Keratinocyte (primary cell): ENCODE measurements at places on chromosomes 5 and 9.

DNA sequence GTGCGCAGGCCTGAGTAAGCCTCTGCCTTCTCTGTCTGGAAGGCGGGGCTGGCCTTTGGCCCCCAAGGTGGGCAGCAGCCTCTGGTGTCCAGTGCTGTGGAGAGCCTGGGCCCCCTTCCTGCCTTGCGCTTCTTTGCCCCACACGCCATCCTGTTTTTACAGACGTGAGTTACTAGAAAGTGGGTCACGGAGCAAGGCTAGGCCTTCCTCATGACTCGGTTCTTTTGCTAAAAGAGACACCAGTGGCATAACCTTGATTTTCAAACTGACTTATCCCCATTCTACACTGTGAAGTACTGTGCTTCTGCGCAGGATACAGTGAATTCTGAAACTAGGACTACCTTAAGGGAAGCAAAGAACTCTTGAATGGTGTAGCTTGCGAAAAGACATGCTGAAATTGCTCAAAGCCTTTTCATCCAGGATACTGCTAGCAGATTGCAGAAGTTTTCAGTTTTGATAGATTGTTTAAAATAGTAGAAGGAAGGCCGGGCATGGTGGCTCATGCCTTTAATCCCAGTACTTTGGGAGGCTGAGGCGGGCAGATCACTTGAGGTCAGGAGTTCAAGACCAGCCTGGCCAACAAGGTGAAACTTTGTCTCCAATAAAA is 7.2 kb downstream of the ROPN1L start:
- H3K27me3 ChIP-seq = no peaks in the 10 kb centered on the region

GRCh38 chr9:122287214-122287720 is 22.6 kb downstream of the MRRF start:
- no peaks in the 10 kb centered on the region for H3K4me1 ChIP-seq
- H3K36me3 ChIP-seq = peaks cover 33% of the 10 kb centered on the region
- H3K4me3 ChIP-seq = no peak overlapping the region
- DNase-seq = no peak
- no peaks in the 10 kb centered on the region for H3K27me3 ChIP-seq

DNA sequence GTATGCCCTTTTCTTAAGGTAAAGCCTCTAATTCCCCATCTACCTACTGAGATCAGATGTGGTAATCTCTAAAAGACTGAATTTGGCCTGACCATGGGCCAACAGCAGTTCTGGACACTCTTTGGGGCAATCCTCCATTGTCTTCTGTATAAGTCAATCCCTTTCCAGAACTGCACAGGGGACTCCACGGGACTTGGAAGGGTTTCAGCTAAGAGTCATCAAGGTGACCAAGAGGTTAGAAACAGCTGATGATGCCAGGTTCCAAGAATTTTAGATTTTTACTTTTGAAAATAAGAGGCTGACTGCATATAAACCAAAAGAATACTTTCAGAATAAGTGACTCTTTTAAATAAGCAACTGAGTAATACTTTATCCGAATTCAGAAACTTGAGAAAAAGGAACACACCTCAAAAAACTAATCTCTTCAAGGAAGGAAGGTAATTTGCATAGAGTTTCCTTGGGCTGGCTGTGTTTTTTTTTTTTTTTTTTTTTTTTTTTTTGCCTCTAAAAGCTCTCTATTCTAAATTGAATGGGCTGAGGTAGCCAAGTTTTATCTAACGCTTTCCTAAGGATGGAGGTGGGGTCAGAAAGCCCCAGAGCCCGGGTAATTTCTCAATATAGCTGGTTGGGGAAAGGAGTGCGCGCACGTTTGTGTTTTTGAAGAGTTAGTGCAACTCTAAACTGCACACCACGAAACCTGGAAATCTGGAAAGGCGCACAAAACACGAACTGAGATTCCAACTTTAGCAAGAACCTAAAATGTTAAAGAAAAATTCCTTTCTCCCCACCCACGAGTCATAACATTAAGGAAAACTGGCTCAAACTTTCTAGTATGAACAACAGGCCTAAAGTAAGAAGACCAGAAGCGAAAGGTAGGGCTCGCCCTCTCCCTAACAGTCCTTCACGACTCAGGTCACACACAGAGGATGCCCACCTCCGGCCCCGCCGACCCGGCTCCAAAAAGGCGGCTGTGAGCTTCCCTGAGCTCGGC is 1.3 kb downstream of the VCP start:
- H3K27ac ChIP-seq = peak overlapping the region; percentile 94
- H3K4me1 ChIP-seq = peaks cover 43% of the 10 kb centered on the region
- peak overlapping the region; percentile 96 for H3K4me3 ChIP-seq
- DNase-seq = no peak

DNA sequence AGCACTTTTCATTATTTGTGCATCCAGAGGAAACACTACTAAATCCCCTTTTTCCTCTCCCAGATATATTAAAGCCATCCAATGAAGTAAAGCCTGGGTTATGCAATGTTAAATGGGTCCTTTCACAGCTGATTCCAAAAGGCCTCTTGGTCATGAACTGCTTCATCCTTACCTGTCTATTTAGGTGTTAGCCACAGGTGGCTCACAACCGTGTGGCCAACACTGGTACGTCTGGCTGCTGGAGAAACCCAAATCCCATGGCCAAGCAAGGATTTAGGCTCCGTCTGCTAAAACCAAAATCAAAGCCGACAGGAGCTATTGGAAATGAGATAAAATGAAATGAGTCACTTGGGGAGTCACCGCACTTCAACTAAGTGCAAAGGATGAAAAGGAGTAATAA is 193.9 kb downstream of the ADCY2 start:
- H3K36me3 ChIP-seq = no peaks in the 10 kb centered on the region
- H3K27me3 ChIP-seq = no peaks in the 10 kb centered on the region
- no peak for DNase-seq
- H3K4me3 ChIP-seq = no peak overlapping the region

GRCh38 chr5:10199692-10200091 is 50.0 kb downstream of the ATPSCKMT start:
- DNase-seq = no peak
- no peaks in the 10 kb centered on the region for H3K4me1 ChIP-seq
- no peaks in the 10 kb centered on the region for H3K27me3 ChIP-seq
- H3K36me3 ChIP-seq = no peaks in the 10 kb centered on the region
- no peak overlapping the region for H3K27ac ChIP-seq

DNA sequence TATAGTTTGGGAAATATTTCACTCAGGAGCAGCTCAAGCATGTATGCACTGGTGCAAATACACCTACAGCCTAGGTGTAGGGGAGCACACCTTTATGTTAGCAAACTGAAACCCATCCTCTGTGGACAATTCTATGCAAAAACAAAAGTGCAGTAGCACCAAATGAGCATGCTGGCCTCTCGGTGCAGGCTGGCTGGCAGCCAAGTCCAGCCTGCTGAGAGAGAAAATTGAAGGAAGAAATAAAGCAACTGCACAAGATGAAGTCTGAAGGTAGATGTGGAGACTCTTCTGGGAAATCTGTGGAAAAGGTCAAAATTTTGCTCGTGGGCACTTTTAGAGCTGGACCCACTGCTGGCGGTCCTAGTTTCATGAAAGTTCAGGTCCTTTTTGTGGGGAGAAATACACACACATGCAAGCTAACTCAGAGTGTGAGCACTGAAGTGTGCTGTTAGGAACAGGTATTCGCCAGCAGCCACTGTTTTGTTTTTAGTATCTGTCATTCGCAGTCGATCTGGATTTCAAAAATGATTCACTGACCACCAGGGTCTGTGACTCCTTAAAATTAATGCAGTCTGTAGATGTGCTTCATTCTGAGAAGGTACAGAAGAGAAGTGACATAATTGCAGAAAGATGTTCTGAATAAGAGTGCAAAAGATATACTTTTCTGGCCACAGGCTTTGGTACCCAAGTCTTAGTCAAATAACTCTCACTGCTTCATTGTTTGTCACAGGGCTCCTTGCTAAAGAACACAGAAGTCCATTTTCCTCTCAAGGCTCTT is 281.7 kb downstream of the PARP8 start:
- DNase-seq = no peak
- H3K27me3 ChIP-seq = no peaks in the 10 kb centered on the region
- H3K4me3 ChIP-seq = no peak overlapping the region
- H3K4me1 ChIP-seq = no peaks in the 10 kb centered on the region
- no peaks in the 10 kb centered on the region for H3K36me3 ChIP-seq
- no peak overlapping the region for H3K27ac ChIP-seq

- no peak overlapping the region for H3K27ac ChIP-seq
- H3K36me3 ChIP-seq = no peaks in the 10 kb centered on the region
- DNase-seq = no peak
Observed at GRCh38 chr9:90612957-90613356, 29.7 kb downstream of the DIRAS2 start.

GRCh38 chr9:105735366-105735765 is 41.0 kb downstream of the TMEM38B start:
- H3K4me1 ChIP-seq = no peaks in the 10 kb centered on the region
- no peak overlapping the region for H3K4me3 ChIP-seq
- no peak for DNase-seq
- H3K36me3 ChIP-seq = no peaks in the 10 kb centered on the region

- H3K27ac ChIP-seq = peak overlapping the region; percentile 15
- no peaks in the 10 kb centered on the region for H3K27me3 ChIP-seq
- H3K36me3 ChIP-seq = no peaks in the 10 kb centered on the region
- no peak overlapping the region for H3K4me3 ChIP-seq
- no peak for DNase-seq
Observed at GRCh38 chr9:105066275-105066865, 138.4 kb upstream of the ABCA1 start.

DNA sequence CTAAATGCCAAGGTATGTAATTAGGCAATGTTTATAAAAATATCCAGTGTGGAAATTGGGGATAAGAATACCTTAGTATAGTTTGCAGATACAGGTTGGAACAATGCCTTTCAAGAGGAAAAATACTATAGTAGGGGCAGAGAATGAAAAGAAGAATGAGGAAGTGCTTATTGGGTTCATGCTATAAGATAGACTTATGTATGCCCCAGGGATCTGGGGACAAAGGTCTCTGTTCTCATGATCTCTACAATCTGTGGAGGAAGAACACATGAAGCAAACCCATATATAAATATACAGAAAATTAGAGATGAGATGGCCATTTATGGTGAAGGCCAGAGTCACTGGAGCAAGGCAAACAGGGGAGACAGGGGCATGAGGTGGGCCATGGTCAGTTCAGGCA is 106.5 kb upstream of the DAB2 start:
- H3K27ac ChIP-seq = no peak overlapping the region
- H3K4me3 ChIP-seq = no peak overlapping the region
- H3K27me3 ChIP-seq = no peaks in the 10 kb centered on the region
- no peaks in the 10 kb centered on the region for H3K36me3 ChIP-seq

DNA sequence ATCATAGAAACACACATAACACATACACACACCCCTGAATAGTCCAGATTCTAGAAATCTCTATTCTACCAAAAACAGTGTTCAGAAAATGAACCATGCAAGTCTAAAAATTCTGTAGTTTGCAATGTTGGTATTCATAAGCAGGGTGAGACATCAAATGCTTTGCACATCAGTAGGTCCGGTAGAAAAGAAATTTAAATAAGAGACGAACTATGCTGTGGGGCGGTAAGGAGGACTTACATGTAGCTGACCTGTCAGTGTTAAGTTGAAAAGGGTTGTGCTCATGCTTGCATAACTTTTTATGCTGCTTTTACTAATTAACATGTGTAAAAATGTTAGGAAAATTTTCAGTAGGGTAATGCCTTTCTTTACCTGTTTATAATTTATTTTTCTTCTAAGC is 409.1 kb downstream of the KIAA0825 start:
- H3K27me3 ChIP-seq = no peaks in the 10 kb centered on the region
- no peaks in the 10 kb centered on the region for H3K4me1 ChIP-seq
- no peaks in the 10 kb centered on the region for H3K36me3 ChIP-seq
- no peak overlapping the region for H3K4me3 ChIP-seq
- H3K27ac ChIP-seq = no peak overlapping the region

DNA sequence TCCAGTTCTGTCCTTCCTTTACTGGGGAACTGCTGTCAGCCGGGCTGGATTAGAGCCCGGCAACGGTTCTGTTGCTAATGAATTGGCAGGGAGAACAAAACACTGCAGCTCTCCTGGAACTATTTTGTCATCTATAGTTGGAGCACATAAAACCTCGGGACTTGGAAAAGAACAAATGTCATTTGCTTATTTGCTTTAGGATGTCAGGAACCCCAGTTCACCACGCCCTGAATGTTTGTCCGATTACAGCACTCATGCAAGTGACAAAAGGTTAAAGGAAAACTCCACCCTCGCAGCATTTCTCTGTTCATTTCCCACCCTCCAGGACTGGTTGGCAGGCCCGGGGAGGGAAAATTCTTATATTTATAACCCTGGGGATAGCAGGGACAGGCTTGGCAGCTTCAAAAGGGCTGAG is 66.4 kb upstream of the PLPP1 start:
- DNase-seq = no peak
- no peaks in the 10 kb centered on the region for H3K27me3 ChIP-seq
- peaks cover 35% of the 10 kb centered on the region for H3K4me1 ChIP-seq
- H3K4me3 ChIP-seq = no peak overlapping the region

GRCh38 chr5:56507351-56507930 is 274.3 kb upstream of the ANKRD55 start:
- H3K27ac ChIP-seq = no peak overlapping the region
- H3K27me3 ChIP-seq = no peaks in the 10 kb centered on the region
- no peak overlapping the region for H3K4me3 ChIP-seq
- no peaks in the 10 kb centered on the region for H3K36me3 ChIP-seq

GRCh38 chr5:150757087-150757649 is 1.6 kb downstream of the DCTN4 start:
- H3K36me3 ChIP-seq = peaks cover 19% of the 10 kb centered on the region
- no peak for DNase-seq
- peak overlapping the region; percentile 93 for H3K27ac ChIP-seq
- peak overlapping the region; percentile 65 for H3K4me3 ChIP-seq
- no peaks in the 10 kb centered on the region for H3K27me3 ChIP-seq

DNA sequence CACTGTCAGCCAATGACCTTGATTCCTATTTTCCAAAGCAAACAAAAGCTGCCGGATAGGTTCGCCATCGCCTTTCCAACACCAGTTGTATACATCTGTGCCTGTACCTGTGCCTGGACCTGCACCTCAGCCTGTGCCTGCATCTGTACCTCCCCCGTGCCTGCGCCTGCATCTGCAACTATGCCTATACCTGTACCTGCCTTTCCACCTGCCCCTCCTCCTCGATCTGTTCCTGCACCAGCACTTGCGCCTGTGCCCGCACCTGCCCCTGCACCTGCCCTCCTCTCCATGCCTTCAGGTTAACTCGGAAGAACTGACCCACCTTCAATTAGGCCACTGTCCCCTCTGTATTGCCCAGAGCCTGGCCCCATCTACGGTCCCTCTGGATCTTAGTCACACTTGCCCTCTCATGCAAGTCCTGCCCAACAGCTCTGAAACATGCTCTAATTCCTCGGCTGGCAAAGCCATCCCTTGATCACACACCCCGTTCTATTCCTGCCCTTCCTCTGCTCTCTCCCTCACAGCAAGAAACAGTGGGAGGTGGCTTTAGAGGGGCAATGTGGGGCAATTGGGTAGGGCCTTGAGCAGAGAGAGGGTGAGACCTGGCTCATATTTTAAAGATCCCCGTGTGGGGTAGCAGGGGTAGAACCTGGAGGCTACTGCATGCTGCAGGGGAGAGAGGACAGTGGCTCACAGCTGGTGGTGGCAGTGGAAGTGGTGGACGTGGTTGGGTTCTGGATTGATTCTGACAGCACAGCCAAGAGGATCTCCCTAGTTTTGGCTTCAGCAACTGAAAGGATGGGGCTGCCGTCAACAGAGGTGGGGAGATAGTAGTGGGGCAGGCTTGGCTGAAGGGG is 59.6 kb upstream of the PHYKPL start:
- H3K27me3 ChIP-seq = peaks cover 43% of the 10 kb centered on the region
- H3K4me3 ChIP-seq = no peak overlapping the region
- H3K4me1 ChIP-seq = peaks cover 26% of the 10 kb centered on the region
- H3K36me3 ChIP-seq = no peaks in the 10 kb centered on the region
